Stimulated activated CD4-positive, alpha-beta T cell treated with anti-CD3 and anti-CD28 coated beads, Interleukin-1b, Interleukin-23, amount 100 ng/mL, for 1 hour (primary cell): ENCODE measurements at places on chromosomes 6 and 20.

DNA sequence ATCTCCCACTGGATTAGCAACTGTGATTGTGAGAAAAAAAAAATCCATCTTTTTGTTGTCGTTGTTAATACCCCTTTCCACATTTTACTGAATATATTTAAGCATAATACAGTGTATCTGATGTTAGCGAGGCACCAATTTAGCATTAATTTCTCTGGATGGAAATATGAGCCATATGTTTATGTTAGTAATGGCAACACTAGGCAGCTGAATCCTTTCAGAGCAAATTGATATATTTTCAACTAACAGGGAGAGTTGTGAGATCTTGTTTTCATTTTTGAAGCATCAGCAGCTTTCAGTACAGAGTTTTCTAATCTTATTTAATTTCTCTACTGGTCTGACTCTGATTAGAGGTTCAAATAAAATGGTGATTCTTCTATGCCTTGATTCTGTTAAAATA is 84.8 kb upstream of the HDAC2 start:
- DNase-seq = no peak

- no peak for DNase-seq
These were observed 75.9 kb upstream of the MYL9 start for GRCh38 chr20:36465109-36466080.

GRCh38 chr6:36596356-36596755 is 2.2 kb downstream of the SRSF3 start:
- no peak for DNase-seq

- DNase-seq = no peak
These were observed 32.6 kb upstream of the MDFI start for GRCh38 chr6:41605649-41606048.

DNA sequence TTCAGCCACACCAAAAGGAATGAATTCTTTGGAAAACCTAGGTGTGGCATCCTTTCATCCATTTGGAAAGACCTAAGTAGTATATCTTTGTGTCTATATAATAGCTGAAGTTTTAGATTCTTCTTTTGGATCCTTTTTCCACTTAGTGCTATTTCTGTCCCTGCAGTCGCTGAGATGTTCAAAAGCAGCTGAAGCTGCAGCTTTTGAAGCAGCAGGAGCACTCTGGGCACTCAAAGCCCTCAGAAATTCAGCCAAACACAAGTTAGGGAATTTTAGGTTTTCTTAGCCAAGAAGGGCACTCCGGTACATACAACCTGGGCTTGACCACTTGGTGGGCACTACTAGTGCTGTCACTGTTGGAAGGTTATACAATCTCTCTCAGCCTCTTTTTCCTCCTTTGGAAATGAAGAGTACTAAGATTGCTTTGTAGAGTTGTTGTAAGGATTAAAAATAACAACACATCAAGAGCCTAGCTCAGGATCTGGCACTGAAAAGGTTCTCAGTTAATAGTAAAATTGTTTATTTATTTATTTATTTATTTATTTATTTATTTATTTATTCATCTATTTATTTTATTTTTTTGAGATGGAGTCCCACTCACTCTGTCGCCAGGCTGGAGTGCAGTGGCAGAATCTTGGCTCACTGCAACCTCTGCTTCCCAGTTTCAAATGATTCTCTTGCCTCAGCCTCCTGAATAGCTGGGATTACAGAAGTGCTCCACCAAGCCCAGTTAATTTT is 71.9 kb upstream of the SLC22A16 start:
- no peak for DNase-seq

DNA sequence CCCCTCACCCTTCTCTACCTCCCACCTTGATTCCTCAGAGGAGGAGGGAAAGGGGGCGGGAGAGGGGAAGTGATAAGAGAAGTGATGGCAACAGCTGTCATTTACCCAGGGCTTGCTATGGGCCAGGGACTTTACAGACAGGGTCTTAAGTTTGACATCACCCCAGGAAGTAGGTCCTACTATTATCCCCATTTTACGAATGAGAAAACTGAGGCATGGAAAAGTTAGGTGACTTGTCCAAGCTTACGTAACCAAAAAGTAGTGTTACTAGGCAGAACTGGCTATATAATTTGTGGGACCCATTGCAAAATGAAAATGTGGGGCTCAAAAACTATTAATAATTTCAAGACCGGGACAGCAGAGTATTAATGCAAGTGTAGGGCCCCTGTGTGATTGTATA is 10.5 kb upstream of the FANCE start:
- no peak for DNase-seq

DNA sequence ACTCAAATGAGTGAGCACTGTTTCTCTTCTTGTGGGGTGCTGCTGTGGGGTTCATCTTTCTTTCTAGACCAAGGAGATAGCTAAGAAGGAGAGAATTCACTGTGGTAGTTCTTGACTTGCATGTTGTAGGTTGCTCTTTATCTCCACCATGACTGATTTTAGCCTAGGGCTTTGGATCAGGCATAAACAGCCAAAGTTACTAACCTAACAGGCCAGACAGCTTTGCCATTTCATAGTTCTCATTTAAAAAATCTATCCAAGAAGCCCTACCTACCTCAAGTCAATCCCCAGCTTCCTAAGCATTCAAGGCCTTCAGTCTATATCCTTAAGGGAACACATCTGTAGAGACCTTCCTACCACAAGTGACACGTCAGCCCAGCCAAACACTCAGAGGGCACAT is 107.9 kb upstream of the CARMIL1 start:
- DNase-seq = no peak

GRCh38 chr6:43924222-43924702 is 154.3 kb downstream of the VEGFA start:
- DNase-seq = no peak

- DNase-seq = no peak
These were observed 1024.0 kb downstream of the GRIK2 start for GRCh38 chr6:102417368-102417998.
